ENCODE measurements at places on chromosomes 13 and 19. TPM values are rescaled to one million over a fixed set of nuclear protein-coding genes. Genes with fewer than 3 reads are reported as not detected.

Gene ESD
- 83.4 TPM for total RNA-seq

Gene CCNA1
- 0.56 TPM for total RNA-seq

Gene NLRP11
- total RNA-seq, result not detected

Gene ZNF729
- total RNA-seq, result not detected

Gene PSG1
- 0.21 TPM for total RNA-seq

Gene SBK3
- 2.2 TPM for total RNA-seq

Gene KLF2
- total RNA-seq, result 22.6 TPM

Gene IZUMO2
- not detected for total RNA-seq

Gene ETV2
- total RNA-seq, result 2.7 TPM

Gene KIR3DL1
- total RNA-seq, result not detected

Gene ZNF614
- total RNA-seq, result 3.7 TPM

Gene ZNF816
- 0.07 TPM for total RNA-seq

Gene LAIR2
- not detected for total RNA-seq

Gene ZFP36
- total RNA-seq, result 60.7 TPM

Gene KIR2DL3
- total RNA-seq, result not detected

Gene SPRYD7
- total RNA-seq, result 9.6 TPM

Gene RDH8
- total RNA-seq, result 0.26 TPM

Gene TRAPPC5
- 87.9 TPM for total RNA-seq

Gene ZNF90
- total RNA-seq, result not detected

Gene SLITRK1
- not detected for total RNA-seq

Gene LILRA2
- not detected for total RNA-seq

Gene DCT
- total RNA-seq, result not detected

Gene ZFR2
- total RNA-seq, result 0.16 TPM

Gene UBE2M
- total RNA-seq, result 151 TPM

Gene LGALS4
- total RNA-seq, result 0.77 TPM

Gene MCF2L
- total RNA-seq, result 0.36 TPM

Gene ZNF649
- total RNA-seq, result 0.41 TPM

Gene KLK10
- 0.25 TPM for total RNA-seq

Gene UNC13A
- total RNA-seq, result 1.7 TPM

Gene VMAC
- total RNA-seq, result 0.36 TPM

Gene RPS5
- 2,541 TPM for total RNA-seq

Gene SIAH3
- not detected for total RNA-seq

Gene ZNF724
- total RNA-seq, result 1.3 TPM

Gene BEST2
- total RNA-seq, result not detected

Gene CRB3
- 6.0 TPM for total RNA-seq

Gene HPN
- 0.06 TPM for total RNA-seq

Gene SMIM24
- 0.76 TPM for total RNA-seq

Gene MIA
- total RNA-seq, result not detected

Gene ZNF345
- 0.08 TPM for total RNA-seq

Gene ADPRHL1
- 10.7 TPM for total RNA-seq

Gene ALOX5AP
- 2.4 TPM for total RNA-seq

Gene CRLF1
- total RNA-seq, result 1.5 TPM

Gene EDNRB
- total RNA-seq, result not detected

Gene FXYD7
- total RNA-seq, result 0.34 TPM

Gene NCR1
- total RNA-seq, result not detected

Gene LYPD3
- 0.58 TPM for total RNA-seq

Gene EFNB2
- 2.2 TPM for total RNA-seq

Gene ZNF625
- not detected for total RNA-seq

Gene WDR88
- 0.16 TPM for total RNA-seq

Gene CEACAM4
- not detected for total RNA-seq

Gene CPB2
- not detected for total RNA-seq

Gene RFX1
- total RNA-seq, result 7.2 TPM

Gene TEX101
- not detected for total RNA-seq

Gene GET3
- total RNA-seq, result 98.3 TPM
